ENCODE measurements at places on chromosomes 6 and 20.

DNA sequence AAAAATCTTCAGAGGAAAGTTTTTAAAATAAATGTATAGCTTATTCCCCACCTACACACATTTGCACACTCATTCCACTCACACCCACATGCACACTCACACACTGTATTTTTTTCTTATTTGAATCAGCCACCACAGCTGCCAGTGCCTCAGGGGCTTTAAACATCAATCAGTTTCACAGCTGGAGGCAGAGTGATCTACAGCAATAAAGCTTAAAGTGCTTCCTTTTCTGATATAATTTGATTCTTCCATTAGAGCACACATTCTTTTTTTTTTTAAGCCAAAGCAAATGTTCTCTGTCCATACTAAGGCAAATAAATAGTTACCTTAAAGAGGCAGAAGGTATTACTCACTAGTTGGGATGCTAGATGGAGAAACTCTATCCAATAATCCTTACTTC, 498.8 kb upstream of the POU3F2 start:
- no peak for DNase-seq

DNA sequence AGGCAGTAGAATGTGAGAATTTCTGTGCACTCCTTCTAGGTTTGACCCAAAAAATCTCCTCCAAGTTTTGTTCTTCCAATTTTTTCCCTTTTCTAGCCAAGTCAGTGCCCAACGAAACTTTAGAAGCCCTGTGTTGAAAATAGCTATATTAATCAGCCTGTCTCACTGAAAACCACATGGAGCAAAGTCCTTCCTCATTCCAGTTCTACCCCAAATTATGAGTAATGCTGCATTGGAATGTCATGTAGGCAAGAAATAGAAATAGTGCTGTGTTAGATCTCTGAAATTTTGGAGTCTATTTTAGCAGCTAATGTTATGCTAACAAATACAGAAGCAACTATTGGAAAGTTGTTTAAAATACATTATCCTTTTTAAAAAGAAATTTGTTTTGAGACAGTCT, 725.5 kb downstream of the TBC1D32 start:
- DNase-seq = no peak

- DNase-seq = no peak
Observed at GRCh38 chr6:129617986-129618385, 92.0 kb downstream of the ARHGAP18 start.

DNA sequence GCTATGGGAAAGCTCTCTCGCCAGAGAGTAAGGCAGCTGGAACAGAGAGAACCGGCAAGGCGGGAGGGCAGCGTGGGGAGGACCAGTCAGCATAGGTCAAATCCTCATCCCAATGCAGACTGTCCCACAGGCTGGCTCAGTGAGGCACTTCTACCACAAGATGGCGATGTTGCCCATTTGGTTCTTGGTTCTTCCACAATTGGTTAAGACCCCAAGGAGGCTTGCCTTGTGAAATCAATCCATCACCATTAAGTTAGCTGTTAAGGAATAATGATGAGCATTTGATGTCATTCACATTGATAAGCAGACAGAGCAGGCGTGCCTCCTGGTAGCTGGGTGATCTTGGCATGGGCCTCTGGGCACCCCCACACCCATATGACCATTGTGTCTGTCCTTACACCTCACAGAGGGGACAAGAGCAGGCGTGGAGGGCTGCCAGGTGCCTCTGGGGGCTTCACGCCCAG, 2.4 kb downstream of the CSTL1 start:
- DNase-seq = peak; percentile 65

GRCh38 chr6:131937703-131938631, 13.2 kb downstream of the CCN2 start:
- DNase-seq = no peak

DNA sequence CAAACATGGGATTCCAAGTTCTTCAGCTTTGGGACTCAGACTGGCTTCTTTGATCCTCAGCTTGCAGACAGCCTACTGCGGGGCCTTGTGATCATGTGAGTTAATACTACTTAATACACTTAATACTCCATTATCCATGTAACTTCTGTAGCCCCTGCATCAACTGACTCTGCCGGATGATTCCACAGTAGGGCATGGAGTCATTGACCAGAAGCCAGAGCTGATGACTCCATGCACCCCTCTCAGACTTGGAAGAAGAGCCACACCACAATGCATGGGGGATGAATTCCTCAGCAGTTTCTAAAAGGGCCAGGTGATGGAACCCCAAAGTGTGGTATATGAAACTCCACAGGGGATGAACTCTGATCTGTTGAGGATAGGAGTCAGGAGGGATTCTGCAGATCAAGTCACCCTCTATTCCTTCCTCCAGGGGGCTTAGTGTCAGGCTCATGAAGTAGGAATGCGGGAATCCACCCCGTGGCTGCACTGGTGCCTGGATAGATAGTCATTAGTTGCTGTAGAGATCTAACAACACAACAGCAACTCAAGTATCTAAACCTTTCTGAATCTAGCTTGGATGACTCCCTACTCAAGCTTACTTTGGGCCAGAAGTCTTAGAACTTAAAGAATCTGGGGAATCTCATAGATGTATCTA, 70.2 kb downstream of the GPR6 start:
- DNase-seq = no peak

DNA sequence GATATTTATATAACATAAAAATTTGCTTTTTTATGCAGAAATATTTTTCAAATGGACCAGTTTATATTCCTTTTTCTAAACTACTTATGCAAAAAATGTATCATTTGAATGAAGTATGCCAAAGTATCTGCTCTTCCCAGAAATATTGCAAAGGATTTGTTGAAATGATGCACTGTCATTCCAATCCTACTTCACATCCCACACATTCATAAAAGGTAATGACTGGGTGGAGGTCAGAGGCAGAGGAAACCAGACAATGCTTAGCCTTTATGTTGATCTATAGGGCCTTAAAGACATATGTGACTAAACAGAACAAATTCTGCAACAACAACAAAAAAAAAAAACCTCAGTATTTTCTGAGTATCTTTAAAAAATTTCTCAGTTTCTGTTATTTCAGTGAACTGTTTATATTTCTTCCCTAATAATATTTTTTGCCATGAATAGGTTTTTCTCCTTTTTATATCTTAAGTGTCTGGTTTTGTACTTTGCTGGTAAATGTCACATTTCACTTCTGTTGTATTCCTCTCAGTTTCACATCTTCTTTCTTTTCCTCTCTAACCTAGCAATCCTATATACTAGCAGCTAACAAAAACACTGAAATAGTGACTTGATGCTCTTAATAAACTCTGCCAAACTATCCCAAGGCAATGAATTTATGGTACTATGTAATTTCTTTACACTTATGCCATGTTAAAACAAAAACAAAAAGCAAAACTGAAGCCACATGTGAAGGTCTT, 374.1 kb downstream of the BCKDHB start:
- no peak for DNase-seq

All from right renal cortex interstitium (tissue), 3 donors.